GM12892 (cell line): ENCODE measurements at places on chromosomes 6 and 20.
A peak's percentile ranks its signal among the peaks of the same experiment; 100 is the strongest.

- DNase-seq, result no peak
These were observed 44.4 kb upstream of the LOC128125822 start for GRCh38 chr6:63527658-63528514.

DNA sequence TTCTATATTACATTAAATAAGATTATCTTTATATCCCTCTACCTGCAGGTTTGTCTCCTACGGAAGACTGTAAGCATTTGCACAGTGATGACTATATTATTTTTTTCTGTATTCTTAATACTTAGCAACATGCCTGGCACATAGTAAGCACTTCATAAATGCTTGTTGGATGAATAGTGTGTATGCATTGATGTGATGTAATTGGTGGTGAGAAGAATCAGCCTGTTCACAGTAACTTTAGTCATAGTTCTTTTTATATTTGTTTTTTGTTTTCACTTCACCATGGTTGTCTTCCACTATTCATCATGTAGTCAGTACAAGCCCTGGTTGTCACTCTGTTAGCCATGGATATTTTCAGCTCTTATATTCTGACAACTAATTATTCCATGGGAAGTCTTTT is 184.0 kb upstream of the FLRT3 start:
- no peak for DNase-seq

DNA sequence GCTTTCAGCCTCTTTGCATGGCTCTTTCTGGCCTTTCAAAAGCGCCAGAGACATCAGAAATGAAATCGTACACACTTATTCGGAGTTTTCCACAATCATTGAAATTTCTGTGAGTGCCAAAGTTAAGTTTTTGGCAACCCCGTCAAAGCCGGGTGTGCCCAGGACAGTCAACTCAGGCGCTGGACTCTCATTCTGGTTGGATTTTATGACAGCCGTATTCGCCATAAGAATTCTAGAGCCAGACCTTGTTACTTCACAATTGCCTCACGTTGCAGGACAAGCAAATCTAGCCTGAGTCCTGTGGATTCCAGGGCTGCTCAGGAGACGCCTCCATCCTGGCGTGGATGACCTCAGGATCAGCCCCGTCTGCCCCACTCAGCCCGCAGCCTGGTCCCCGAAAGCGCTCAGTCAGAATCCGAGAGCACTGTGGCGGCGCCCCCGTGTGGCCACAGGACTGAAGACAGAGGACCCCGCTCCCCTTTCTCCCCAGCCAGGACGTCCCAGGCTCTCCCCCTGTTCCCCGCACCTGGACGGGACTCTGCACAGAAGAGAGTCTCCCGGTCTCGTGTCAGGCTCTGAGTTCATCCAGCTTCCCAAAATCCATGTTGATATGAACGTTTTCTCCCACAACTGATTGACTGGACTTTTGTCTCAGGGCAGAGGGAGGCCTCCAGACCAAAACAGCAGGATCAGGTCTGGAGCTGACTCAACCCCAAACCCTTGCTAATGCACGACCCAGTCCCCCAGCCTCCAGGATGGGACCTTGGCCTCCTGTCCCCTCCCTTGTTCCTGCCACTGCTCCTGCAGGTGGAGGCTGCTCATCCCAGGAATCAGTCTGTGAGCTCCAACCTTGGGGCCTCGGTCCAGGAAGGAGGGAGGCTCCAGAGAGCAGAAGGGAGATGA is 38.2 kb downstream of the MICA start:
- peak; percentile 62 for DNase-seq

GRCh38 chr6:79066330-79066729 is 11.7 kb downstream of the PHIP start:
- DNase-seq, result no peak

GRCh38 chr6:158257425-158257759 is 54.9 kb upstream of the TULP4 start:
- no peak for DNase-seq

GRCh38 chr6:30198166-30199084 is 14.8 kb downstream of the TRIM26 start:
- no peak for DNase-seq

- DNase-seq, result no peak
These were observed 79.4 kb downstream of the ZDHHC14 start for GRCh38 chr6:157460182-157460999.

DNA sequence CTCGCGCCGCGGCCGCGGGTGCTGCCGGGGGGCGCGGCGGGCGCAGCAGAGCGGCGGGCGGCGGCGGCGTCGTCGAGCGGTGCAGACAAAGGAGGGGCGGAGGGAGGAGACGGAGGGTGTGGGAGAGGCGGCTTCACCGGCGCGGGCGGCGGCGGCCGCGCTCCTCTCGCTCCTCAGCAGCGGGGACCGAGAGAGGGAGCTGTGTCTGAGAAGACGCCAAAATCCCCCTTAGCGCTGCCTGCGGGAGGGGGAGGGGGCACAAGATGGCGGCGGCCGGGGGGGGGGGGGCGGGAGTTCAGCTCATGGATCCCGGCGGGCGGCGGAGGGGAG is 296 bp downstream of the ADNP start:
- peak; percentile 37 for DNase-seq

DNA sequence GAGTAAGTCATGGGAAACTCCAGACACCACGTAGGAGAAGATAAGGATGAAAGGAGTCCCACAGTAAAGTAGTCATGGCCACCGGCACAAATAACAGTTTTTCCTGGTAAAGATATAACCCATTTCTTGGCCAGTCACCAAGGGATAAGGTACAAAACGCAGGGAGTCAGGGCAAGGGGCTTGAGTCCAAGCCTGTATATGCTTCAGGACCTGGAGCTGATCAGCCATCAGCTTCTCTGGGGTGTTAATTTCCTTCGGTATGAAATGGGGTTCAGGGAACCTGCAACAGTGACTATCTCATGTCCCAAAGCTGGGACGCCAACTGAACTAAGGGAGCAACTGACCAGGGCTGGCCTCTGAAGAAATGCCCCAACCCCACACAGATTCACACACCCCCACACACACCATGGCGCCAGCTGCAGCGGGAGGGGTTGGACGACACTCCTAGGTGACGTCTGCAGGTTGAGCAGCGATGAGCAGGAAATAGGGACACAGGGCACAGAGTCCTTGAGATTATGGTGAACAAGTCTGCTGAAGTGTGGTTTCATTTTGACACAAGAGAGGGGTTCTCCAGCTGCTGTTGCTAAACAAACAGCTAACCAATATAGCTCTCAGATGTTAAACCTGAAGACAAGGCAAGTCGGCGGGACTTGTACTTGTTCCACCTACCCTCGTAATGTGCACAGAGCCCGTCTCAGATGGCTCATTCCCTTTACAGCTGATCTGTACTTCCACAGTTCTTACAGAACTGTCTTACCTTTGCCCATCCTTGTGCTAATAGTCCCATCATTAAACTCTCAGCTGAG is 7.4 kb upstream of the ADTRP start:
- DNase-seq, result peak; percentile 52

DNA sequence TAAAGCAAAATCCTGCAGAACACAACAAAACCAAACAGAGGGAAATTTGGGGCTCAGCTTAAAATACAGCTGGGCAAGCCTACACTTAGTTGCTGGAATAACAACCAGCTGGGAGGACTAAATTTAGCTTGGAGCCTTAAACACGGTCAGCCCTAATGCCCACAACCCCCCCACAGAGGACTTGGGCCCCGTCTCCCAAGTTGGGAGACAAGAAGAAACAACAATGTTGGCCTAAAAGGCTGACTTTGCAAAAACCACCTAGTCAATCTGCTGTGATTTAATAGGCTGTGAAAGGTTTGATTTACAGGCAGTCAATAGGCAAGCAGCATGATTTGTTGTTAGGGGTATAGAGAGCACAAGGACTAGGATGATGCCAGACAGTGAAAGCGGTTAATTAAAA is 40.3 kb upstream of the ARMC2 start:
- no peak for DNase-seq

DNA sequence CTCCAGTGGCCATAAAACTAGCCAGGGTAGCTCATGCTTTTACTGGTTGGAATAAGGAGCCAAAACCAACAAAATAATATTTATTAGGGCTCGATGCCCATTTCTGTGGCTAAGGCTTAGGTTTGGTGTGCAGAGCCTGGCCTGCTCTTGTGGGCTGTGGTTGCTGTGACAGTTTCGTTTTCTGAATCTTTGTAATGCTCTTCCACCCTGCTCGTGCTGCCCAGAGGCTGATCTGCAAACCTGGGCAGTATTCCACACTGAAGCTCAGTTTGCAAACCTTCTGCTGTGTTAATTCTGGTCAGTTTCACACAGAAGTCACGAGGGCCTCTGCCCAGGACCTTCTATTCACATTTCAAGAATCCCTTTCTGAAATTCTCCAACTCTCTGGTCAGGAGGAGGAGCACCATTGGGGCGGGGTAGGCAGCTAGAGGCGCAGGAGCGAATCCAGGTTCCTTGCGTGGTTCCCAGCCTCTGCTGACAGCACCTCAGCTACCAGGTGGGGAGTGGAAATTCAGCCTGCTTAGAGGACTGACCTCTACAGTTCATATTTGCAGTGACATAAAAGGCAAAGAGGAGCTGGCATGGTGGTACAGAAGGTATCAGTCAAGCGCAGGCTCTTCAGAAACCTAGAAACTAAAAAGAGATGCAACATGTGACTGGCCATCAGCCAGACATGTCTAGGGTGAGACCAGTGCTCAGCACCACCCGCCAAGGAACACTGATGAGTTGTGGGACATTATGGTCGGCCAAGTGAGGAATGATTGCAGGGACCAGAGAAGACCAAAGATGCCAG is 14.3 kb upstream of the C20orf144 start:
- peak; percentile 64 for DNase-seq

GRCh38 chr6:25050356-25050755 is 114.6 kb upstream of the RIPOR2 start:
- no peak for DNase-seq

DNA sequence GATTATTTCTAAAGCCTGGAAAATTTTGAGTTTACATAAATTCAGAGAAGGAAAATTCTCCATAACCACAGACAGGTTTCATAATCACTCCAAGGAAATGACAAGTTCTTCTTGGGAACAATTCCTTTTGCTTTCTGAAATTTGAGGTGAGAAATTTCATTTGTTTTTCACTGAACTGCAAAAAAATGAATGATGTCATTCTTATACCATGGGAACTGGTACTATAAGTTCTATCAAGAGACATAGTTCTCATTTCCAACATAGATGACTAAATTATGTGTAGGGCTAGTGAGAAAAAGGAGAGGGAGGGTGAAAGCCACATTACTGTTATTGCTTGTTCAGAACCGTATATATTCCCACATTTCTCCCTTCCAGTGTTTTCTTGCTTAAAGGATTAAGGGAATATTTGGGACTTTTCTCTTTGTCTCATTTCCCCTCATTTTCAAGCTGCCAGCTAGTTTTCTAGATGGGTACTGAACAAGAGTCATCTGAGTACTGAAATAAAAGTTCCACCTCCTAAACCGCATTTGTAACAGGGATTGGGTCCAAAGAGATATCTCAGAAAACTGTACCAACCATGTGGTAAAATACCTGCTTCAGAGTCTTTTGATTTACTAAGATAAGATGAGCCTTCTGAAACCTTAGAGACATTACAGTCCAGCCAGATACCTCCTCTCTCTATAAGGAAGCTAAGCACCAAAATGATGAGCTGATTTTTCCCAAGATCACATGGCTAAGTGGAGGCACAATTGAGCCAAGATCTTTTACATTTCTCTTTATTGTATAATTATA is 144.3 kb upstream of the PRDM1 start:
- DNase-seq, result no peak

- DNase-seq, result no peak
These were observed 5.2 kb upstream of the HINT3 start for GRCh38 chr6:125951323-125951722.

- DNase-seq, result no peak
These were observed 10.1 kb upstream of the SSR1 start for GRCh38 chr6:7323074-7323473.

DNA sequence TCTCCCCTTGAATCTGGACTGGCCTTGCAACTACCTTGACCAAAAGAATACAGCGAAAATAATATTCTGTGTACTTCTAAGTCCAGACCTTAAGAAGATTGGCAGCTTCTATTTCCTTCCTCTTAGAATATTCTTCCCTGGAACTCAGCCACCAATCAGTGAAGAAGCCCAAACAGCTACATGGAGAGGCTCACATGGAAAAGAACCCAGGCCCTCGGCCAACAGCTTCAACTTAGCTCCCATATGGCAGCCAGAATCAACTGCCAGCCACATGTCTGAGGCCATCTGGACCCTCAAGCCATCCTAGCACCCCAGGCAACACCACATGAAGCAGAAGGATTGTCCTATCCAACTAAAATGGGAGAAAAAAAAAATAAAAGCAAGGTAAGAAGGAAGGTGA is 178.8 kb downstream of the IBTK start:
- no peak for DNase-seq

DNA sequence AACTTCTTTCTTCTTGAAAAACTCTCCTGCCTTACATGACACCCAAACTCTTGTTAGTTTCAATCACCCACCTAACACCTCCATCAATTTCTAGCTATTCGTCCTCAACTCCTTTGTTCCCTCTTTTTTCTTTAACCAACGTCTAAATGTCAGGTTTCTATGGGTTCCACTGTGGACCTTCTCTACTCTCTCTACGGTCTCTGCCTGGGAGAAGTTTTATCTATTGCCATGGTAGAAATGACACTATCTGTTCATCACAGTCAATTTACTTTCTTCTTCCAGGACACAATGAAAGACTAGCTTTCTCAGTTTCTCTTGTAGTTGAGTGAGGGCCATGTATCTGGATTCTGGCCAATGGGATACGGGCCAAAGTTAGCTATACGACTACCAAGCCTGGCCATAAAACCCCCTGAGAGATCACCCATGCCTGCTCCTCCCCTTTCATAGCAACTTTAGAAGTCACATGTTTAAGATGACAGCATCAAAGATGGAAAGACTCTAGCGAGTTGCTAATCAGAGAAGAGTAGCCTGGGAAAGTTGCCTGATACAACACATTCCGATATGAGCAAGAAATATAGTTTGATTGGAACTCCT is 17.9 kb downstream of the RNGTT start:
- no peak for DNase-seq
